ENCODE measurements at places on chromosomes 1 and 21. TPM values are rescaled to one million over a fixed set of nuclear protein-coding genes. Genes with fewer than 3 reads are reported as not detected.

FMO4 gene
- total RNA-seq: 3.3 TPM

MROH9 gene
- not detected for total RNA-seq

ATP6V1G3 gene
- not detected for total RNA-seq

RORC gene
- 1.4 TPM for total RNA-seq

LCA5L gene
- total RNA-seq: 1.4 TPM
